ENCODE measurements at places on chromosomes 11 and 22.

DNA sequence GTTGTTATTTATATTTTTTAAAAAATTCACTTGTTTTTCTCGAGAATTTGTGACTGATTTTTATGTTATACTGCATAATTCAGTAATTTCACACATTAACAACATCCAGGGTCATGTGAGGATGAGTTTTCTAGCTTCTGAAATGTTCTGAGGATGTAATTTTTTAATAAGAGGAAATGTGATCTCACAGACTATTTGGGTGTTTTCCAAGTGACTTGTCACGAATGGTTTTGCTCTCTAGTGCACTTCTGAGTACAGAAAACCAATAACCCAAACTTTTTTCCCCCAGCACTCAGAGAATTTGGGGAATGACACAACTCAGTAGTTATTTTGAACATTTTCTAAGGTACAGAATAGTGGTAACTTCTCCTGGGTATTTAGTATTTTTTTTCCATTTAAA is 821.1 kb upstream of the ARHGAP42 start:
- no peak for DNase-seq

GRCh38 chr22:40376149-40376548 is 5.8 kb downstream of the SGSM3 start:
- no peak for DNase-seq

- no peak for DNase-seq
Measured at GRCh38 chr11:91394727-91395414, 829.7 kb upstream of the FAT3 start.

DNA sequence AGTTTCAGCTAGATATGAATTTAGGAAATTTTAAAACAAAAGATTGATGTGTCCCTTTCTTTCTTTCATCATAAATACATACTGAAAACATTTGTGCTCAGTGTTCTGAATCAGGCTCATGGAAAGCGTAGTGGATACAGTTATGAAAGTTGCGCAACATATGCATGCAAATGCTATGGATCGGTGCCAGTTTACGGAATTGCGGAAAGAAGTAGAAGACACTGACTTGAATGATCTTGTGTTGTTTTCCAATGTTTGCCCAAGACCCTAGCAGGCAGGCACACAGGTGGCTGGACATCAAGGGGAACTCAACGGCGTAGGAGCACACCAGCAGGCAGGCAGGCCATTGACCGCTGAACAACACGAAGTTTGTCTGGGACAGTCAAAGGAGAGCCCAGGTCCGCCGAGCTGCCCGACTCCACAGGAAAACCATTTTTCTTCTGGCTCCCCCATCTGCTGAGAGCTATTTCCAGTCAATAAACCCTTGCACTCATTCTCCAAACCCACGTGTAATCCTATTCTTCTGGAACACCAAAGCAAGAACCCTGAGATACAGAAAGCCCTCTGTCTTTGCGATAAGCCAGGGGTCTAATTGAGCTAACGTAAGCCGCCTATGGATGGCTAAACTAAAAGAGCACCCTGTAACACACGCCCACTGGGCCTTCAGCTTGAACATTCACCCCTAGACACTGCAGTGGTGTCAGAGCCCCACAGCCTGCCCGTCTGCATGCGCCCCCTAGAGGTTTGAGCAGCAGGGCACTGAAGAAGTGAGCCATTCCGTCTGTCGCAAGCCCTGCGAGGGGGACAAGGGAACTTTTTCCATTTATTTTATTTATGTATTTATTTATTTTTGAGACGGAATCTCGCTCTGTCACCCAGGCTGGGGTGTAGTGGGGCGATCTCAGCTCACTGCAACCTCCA is 7.4 kb upstream of the BIRC3 start:
- no peak for DNase-seq

DNA sequence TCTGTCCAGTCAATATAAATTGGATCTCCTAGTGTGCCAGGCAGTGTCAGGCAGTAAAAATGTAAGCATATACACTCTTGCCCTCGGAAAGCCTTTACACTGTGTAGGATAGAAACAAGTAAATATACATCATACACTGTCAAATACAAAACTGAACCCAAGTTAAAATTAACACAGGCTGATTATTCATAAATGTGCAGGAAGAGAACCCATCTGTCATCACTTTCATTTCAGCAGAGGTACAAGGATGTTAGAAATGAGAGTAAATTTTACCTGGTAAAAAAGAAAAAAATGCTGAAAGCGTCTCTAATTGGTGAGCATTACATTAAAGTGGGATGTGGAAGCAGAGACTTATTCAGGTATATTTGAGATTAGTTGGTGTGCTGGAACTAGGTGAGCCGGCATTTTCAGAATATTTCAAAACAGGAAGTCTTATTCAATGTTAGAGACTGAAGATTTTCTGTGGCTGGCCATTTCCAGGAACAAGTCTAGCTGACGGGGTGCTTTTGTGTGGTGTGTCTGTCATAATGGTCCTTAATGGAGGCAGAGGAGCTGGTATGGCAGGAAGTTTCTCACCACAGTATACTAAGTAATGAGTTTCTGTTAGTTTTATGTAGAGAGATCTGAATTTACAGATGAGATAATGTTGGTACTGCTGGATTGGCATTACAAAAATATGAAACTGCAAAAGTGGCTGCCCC is 192.6 kb downstream of the CASP12 start:
- DNase-seq, result peak; percentile 39

GRCh38 chr11:123426789-123427188 is 3.3 kb upstream of the GRAMD1B start:
- no peak for DNase-seq

GRCh38 chr11:70304208-70304603 is 33.7 kb downstream of the PPFIA1 start:
- no peak for DNase-seq

GRCh38 chr22:43811777-43812148 is 342 bp downstream of the EFCAB6 start:
- DNase-seq, result no peak

DNA sequence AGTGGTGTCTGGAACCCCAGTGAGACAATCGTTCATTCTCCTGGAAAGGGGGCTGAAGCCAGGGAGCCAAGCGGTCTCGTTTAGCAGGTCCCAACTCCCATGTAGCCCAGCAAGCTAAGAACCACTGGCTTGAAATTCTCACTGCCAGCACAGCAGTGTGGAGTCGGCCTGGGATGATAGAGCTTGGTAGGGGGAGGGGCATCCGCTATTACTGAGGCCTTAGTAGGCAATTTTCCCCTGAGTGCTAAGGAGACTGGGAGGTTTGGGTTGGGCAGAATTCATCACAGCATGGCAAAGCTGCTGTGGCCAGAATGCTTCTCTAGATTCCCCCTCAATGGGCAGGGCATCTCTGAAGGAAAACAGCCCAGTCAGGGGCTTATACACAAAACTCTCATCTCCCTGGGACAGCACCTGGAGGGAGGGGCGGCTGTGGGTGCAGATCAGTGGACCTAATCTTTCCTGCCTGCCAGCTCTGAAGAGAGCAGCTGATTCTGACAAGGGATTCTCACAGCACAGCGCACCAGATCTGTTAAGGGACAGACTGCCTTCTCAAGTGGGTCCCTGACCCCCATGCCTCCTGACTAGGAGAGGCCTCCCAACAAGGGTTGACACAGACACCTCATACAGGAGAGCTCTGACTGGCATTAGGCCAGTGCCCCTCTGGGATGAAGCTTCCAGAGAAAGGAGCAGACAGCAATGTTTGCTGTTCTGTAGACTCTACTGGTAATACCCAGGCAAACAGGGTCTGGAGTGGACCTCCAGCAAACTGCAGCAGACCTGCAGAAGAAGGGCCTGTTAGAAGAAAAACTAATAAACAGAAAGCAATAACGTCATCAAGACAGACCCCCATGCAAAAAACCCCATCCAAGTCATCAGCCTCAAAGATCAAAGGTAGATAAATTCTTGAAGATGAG is 14.8 kb downstream of the OR52M1 start:
- DNase-seq, result no peak

DNA sequence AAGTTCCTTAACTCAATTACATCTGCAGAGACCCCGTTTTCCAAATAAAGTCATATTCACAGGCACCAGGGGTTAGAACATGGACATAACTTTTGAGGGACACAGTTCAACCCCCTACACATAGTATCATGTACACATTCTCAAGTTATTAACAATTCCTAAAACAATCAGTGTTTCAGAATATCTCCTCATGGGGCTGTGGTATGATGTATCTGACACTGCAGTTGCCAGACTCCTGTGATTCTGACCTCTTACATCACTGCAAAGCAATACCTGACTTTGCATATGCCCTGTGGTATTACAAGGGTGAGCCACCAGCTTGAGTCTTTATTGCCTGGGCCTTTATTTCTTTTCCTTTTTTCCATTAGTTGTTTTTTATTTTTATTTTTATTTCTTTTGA is 141.7 kb downstream of the COMMD9 start:
- DNase-seq, result no peak

GRCh38 chr11:15327786-15328231 is 213.1 kb downstream of the INSC start:
- no peak for DNase-seq

DNA sequence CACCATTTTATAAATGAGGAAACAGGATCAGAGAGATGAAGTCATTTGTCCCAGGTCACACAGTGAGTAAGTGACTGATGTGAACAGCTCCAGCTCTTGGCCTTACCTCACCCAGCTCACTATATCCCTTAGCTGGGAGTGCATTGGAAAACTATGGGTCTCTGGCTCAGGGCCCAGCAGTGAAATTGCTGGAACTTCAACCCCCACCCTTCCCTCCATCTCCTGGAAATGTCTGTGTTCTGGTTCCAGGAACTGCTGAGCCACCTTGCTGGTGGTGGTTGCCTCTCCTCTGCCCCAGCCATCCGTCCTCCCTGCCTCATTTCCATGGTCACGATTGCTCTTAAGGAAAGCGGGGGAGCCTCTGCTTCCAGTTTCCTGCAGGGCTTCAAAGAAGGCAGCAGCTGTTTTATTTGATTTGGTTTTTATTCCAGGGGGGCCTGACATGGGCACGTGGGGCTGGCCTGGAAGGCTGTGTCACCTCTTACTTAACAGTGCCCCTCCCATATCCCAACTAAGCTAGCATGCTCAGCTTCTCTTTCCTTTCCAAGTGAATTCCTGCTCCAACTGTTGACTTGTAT is 46.2 kb upstream of the CSTF3 start:
- DNase-seq, result no peak

DNA sequence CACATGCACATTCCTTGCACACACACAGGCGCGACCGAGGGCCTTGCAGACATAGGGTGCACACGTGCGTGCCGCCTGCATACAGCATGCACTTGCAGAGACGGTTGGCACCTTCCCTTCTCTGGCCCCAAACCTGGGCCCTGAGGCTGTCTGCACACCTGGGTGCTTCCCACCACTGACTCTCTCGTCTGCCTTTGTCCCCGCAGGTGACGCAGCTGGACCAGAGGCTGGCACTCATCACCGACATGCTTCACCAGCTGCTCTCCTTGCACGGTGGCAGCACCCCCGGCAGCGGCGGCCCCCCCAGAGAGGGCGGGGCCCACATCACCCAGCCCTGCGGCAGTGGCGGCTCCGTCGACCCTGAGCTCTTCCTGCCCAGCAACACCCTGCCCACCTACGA is 38.0 kb downstream of the CDKN1C start:
- no peak for DNase-seq

GRCh38 chr11:31995032-31995431 is 95.8 kb upstream of the RCN1 start:
- DNase-seq, result no peak

- DNase-seq, result no peak
Measured at GRCh38 chr11:66743271-66743968, 14.4 kb upstream of the SPTBN2 start.

DNA sequence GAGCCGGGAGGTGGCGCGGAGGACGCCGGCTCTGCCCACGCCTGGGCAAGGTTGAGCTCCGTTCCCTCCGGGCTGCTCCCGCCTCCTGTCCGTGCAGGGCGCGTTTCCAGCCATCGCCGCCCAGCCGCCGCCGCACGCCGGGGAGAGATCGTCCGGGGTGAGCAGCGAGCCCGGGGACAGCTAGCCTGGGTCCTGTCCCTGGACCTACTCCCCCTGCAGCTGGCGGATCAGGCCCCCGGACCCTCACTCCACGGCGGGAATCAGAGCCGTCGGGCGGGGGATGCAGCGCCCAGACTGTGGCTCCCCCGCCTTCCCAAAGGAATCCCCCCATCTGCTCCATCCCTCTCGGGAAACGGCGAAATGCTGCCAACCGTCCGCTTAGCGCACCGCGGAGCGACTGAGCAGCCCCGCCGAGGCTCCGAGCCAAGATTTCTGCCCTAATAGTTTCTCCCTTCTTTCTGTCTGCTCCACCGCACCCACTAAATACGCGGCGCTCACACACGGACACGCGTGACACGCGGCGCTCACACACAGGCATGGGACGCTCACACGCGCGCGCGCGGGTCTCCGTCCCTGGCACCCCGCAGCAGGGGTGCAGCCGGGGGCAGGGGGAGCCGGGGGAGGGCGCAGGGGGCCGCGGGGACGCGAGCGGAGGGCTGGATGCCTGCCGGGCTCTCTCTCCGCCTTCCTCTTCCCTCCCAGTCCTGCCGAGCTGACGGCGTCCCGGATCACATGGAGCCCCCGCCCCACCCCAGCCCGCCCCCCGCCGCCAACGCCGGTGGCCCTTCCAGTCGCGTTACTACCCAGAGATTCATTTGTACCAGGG is at the start of gene KCNJ5:
TSS of gene KCNJ5 (plus strand) at position 814 of the 826 bp plus-strand sequence. CDS start 19,918 bp downstream, outside the sequence.
- no peak for DNase-seq

DNA sequence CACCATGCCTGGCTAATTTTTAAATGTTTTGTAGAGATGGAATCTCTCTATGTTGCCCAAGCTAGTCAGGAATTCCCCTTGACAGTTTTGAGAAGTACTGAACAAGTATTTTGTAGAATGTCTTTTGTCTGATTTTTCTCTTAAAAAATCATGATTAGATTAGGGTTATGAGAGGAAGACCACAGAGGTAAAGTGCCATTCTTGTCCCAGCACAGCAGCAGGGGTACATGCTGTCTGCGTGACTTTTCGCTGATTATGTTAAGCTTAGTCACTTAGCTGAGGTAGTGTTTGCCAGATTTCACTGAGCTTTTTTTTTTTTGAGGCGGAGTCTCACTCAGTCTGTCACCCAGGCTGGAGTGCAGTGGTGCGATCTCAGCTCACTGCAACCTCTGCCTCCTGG is 13.6 kb upstream of the NUP160 start:
- no peak for DNase-seq

GRCh38 chr22:19943082-19944026 is 1.7 kb upstream of the TXNRD2 start:
- DNase-seq, result no peak

GRCh38 chr11:65887723-65888162 is 528 bp downstream of the FIBP start:
- no peak for DNase-seq

Data from activated naive CD8-positive, alpha-beta T cell treated with anti-CD3 and anti-CD28 coated beads, Interleukin-2, amount 10 ng/mL, durations not matched to agents 7 days and 5 days (primary cell).